H9 (cell line): ENCODE measurements at places on chromosomes 3 and 15. TPM values are rescaled to one million over a fixed set of nuclear protein-coding genes. Genes with fewer than 3 reads are reported as not detected.

GRCh38 chr3:43559961-43560360 lies 61.9 kb downstream of the ANO10 start:
- DNase-seq: no peak

DNA sequence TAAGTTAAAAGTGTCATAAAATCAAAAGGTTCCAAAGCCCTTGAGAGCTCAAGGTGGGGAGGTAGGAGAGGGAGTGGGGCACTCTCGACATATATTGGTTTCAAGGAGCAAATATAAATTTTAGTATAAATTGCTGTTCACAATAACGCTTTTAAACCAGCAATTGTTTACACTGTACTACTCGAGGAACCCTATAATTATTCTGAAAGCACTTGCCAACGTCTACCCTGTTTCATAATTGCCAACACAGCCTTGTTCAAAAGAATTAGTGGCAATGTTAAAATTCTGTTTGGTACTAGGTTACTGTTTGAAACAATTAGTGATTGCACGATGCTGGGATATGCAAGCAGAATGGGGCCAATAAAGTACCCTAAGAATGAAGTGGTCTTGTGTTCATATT lies 76.3 kb upstream of the ICE2 start:
- DNase-seq: no peak

- DNase-seq: no peak
Measured at GRCh38 chr3:147099076-147099475, 307.3 kb downstream of the ZIC4 start.

DNA sequence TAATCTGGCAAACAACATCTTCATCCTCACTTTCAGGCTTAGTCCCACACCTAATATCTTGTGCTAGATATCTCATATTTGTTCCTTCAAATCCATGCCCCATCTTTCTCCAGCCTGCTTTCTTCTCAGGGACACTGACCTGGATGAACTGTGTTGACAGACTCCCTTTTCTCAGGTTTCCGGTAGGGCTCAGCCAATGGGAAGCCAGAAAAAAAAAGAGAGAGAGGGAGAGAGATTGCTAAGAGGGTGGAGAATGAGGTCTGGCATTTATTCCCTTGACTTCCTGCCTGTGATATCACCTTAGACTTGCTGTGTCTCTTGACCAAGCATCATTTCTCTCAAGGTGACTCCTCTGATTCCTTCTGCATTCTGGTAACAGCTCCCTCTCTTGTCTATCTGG lies 145.6 kb upstream of the ABI3BP start:
- DNase-seq: no peak

- DNase-seq: no peak
Measured at GRCh38 chr3:109112946-109113760, 4.8 kb downstream of the MORC1 start.

GRCh38 chr3:111269777-111270176 lies 198.2 kb downstream of the NECTIN3 start:
- no peak for DNase-seq

- DNase-seq: no peak
Measured at GRCh38 chr15:42332331-42332730, 27.0 kb upstream of the CAPN3 start.

GRCh38 chr15:35874260-35874905 lies 328.4 kb upstream of the DPH6 start:
- DNase-seq: no peak

GRCh38 chr3:54743755-54744154 lies 184.1 kb downstream of the LRTM1 start:
- no peak for DNase-seq

DNA sequence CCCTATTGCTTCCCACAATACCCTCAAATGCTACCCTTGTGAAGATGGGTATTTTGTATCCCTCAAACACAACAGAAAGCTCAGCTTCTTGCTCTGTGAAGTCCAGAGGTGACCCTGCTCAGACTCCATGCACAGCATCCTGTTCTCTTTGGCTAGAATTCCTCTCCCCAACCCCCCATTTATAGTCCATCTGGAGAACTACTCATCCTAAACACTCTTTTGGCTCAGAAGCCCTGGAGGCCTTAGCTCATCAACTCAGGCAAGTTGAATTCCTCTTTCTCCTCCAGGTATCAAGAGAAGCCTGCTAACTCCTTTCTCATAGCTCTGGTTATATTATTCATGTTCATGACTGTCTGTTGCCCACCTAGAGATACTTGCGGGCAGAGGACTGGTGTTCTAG lies 18.3 kb upstream of the GASK1A start:
- no peak for DNase-seq

DNA sequence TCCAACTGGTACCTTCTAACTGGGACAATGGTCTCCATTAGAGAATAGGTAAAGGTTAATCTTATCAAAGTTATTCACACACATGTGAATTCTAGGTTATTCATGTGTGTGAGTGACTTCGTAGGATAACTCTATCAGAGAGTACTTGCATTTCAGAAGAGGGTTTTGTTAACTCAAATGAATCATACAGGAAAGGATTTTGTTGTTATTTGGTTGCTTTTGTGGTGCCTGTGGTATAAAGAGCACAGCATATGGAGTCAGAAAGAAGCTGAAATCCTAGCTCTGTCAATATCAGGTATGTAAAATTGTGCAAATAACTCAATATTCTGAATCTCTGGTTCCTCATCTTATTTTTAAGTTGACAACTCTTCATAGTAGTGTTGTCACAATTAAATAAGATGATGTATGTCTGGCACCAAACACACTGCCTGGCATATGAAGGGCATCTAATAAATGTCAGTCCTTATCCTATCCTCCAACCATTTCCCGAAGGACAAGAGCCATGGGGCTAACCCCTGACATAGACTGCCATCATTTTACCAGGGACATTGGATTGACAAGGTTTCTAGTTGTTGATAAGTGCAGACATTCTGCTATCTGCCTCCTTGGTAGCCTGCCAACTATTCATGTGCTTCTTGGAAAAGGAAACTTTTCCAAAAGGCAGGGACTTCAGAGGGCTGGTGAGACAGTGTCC lies 48.7 kb upstream of the CMSS1 start:
- DNase-seq: no peak

DNA sequence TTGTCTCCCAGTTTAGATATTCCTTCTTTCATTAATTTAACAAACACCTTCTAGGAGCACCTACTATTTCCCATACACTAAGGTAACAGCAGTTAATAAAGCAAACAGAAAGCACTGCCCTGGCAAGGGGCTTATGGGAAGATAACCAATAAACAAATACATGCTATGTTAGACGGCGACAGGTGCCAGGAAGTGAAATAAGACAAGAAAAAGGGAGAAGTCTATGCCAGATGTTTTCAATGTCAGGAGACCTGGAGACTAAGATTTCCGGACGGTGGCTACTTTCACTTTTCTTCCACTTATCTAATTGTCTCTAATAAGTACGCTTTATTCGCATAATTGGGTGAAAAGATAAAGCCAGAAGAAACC lies 32.5 kb upstream of the ZNF445 start:
- DNase-seq: no peak

GRCh38 chr3:59644479-59645402 lies 594.9 kb upstream of the CFAP20DC start:
- no peak for DNase-seq

GRCh38 chr3:43175541-43175940 lies 69.7 kb upstream of the POMGNT2 start:
- DNase-seq: no peak

DNA sequence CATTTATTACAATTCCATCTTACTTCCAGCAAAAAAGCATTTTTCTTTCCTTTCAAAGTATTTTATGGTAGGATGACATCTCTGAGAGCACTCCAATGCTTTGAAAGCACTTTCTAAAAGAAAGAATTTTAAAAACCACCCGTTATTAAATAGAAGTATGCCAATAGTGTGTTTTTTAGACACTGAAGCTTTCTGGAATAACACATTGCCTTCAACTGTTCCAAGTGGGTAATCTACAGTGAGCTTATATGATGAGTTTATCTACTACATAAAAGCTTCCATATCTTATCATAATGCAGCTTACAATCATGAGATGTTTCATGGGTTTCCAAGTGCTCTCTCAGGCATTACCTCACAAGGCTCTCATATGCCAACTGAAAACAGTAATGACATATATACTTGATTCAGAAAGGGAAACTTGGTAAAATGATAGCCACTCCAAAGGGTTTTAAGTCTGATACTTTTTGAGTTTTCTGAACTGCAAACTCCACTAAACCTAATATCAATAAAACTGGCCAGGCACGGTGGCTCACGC lies 14.1 kb downstream of the CMTM6 start:
- no peak for DNase-seq

DNA sequence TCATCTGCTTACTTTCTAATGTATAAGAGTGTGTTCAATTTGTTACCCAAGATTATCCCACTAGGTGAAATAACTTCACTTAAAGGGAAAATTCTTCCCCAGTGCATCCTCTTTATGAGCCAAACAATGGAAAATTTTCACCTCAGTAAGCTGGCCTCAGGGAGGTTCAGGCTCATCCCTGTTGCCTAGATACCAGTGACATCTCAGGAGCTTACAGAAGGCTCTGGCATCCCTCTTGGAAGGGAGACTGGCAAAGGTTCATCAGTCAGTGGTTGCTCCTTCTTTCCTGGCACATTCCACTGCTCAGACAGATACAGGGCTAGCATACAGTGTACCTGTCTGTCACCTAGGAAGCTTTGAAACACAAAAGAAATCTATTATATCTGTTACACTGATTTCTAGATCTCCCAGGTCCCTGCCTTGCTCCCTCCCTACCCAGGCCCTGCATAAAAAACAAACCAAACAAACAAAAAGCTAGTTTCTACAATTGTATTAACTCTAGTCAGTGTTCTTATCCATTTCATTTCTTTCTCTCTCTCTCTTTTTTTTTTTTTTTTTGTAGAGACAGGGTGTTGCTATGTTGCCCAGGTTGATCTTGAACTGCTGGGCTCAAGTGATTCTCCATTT lies 1.7 kb downstream of the IP6K2 start:
- no peak for DNase-seq

DNA sequence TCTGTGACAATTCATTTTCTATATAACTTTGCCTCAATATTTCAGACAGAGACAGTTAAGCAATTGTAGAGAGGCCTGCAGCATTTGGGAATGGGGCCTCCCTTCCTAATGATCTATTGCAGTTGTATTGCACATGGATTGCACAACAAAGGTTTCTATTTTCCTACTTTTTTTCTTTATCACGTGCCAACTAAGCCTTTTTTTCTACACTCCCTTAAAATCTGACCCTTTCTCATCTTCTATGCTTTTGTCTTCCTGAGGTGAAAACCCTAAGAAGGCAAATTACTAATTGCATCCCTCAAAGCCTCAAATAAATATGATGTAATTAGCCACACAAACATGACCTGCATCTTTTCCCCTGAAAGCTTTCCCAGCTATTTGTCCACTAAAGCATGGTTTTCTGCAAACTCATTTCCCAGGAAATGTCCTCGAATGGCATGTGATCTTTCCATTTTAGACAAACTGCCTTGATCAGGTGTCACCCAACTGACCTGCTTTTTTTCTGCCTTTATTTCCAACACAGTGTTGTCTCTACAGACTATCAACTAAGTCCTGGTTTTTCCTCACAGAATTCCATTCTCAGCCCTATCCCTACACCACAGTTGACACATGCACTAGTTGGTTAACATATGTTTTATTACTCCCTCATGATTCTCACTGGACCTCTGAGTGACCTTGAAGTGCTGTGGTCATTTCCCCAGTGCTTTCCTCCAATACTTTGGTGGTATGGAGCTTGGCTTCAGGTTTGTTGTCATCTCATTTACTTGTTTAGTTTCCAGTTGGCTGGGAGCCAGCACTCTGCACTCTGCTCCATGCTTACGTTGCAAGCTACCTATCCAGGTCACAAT lies 31.9 kb upstream of the TSC22D2 start:
- no peak for DNase-seq

GRCh38 chr3:115146032-115146417 lies 1.1 kb downstream of the ZBTB20 start:
- DNase-seq: peak; percentile 31

DNA sequence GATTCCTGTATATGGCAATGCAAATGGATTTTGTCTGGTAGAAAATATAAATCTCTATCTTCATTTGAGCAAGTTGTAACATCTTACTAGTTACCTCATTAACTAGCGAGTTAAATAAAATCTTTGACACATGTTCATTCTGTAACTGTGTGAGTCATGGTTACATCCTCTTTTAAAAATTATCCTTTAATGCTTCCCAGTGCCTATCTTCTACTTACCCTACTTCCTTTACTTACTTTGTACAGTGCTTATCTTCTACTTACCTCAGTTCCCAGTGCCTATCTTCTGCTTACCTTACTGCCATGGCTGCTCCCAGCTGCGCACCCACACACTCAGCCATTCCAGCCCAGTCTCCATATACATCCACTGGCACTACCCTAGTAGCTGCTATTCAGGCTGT lies 71.9 kb upstream of the GOLGA8B start:
- no peak for DNase-seq

DNA sequence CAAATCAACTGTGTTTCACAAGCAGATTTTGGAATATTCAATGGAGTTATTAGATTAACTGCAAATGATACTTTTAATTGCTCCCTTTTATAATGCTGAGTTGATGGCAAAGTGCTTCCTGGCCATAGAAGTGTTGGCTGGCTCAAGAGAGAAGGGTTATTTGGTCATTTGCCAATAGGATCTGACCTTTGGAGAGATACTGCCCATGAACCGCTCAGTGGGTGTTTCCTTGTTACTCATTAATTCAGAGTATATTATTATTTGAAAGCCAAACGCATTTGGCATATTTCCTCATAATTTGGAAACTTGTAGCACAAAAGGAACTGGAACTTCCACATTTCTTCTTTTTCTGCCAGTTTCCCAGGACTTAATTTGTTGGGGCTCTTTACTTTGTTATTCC lies 234.7 kb downstream of the CDIN1 start:
- no peak for DNase-seq

- DNase-seq: no peak
Measured at GRCh38 chr3:153495422-153495821, 333.4 kb downstream of the RAP2B start.

- peak; percentile 41 for DNase-seq
Measured at GRCh38 chr15:62323353-62323890, 158.3 kb upstream of the C2CD4B start.

GRCh38 chr15:91938136-91938535 lies 84.6 kb downstream of the SLCO3A1 start:
- DNase-seq: no peak

- no peak for DNase-seq
Measured at GRCh38 chr3:46922426-46922825, 44.9 kb downstream of the PTH1R start.

- no peak for DNase-seq
Measured at GRCh38 chr15:67927501-67928168, 87.8 kb upstream of the RNU6-1 start.

- no peak for DNase-seq
Measured at GRCh38 chr15:58457466-58457965, 25.7 kb downstream of the LIPC start.

PEX5L gene
- 0.85 and 1.4 TPM in 2 replicates for total RNA-seq

PTH1R gene
- total RNA-seq: 0.99 and 1.0 TPM in 2 replicates

SEMA7A gene
- 5.7 and 7.0 TPM in 2 replicates for total RNA-seq

TM4SF18 gene
- 8.1 and 9.8 TPM in 2 replicates for total RNA-seq

LTK gene
- 0.31 TPM in 2 replicates for total RNA-seq

TATDN2 gene
- total RNA-seq: 34.4 and 34.5 TPM in 2 replicates

PGBD4 gene
- 0.94 and 1.2 TPM in 2 replicates for total RNA-seq

RTP3 gene
- not detected in 2 replicates for total RNA-seq

SLC15A2 gene
- total RNA-seq: 2.3 and 2.4 TPM in 2 replicates

CELF6 gene
- total RNA-seq: 0.13 and 0.18 TPM in 2 replicates

CLPX gene
- 53.8 and 55.8 TPM in 2 replicates for total RNA-seq

KCNMB3 gene
- total RNA-seq: 1.6 and 1.9 TPM in 2 replicates

ZNF620 gene
- total RNA-seq: 27.1 and 27.5 TPM in 2 replicates

ACOX2 gene
- total RNA-seq: 0.85 and 1.6 TPM in 2 replicates

SYNPR gene
- 0.17 and 0.64 TPM in 2 replicates for total RNA-seq
